ENCODE measurements at places on chromosomes 1 and 21.
A peak's percentile ranks its signal among the peaks of the same experiment; 100 is the strongest.

- DNase-seq: peak; percentile 71
Observed at GRCh38 chr1:6490181-6491080, 1.0 kb downstream of the PLEKHG5 start.

GRCh38 chr1:81803431-81804110 is 2.8 kb downstream of the ADGRL2 start:
- DNase-seq: no peak

DNA sequence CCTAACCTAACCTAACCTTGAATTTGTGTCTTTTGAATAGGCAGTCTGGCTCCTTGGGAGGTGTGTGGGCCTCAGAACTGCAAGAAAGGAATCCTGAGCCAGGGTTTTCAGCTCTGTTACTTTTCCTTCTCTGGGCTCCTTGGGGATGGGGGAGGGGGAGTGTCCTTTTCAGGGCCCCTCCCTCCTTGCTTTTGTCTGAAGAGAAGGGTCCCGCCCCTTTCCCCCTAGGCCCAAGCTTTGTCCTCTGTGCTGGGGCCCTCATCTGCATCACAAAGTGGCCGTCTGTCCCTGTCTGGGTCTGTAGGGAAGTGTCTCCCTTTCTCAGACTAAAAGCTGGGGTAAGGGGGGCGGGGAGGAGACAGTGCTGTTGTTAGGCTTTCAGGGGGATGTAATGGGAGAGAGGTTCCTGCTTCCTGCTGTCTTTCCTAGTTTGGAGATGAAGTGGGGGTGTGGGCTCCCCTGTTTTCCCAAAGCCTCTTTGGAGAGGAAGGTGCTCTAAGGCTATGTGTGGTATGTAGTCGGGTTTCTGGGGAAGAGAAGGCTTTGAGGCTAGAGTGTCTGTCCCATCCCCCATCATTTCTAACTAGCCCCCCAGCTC is 3.1 kb downstream of the AGO1 start:
- peak; percentile 22 for DNase-seq

- DNase-seq: no peak
Observed at GRCh38 chr1:235270625-235271024, 57.4 kb downstream of the ARID4B start.

- DNase-seq: no peak
Observed at GRCh38 chr21:35503671-35504070, 454.6 kb upstream of the RUNX1 start.

Measured in left cardiac atrium (tissue), 4 donors.